A549 treated with DMSO at 1 μM for 4 hours (cell line): ENCODE measurements at places on chromosomes 4 and X. TPM values are rescaled to one million over a fixed set of nuclear protein-coding genes. Genes with fewer than 3 reads are reported as not detected.

The PABPC1L2A gene
- total RNA-seq: not detected in 5 replicates

The LRAT gene
- total RNA-seq: 0.05 to 0.12 TPM (median 0.09 TPM) in 4 of 5 replicates, not detected in the other

The ANKRD50 gene
- 3.8 to 6.1 TPM (median 5.6 TPM) in 5 replicates for total RNA-seq

The NPNT gene
- 0.19 to 0.41 TPM (median 0.22 TPM) in 5 replicates for total RNA-seq

The NHSL2 gene
- total RNA-seq: 0.32 to 0.45 TPM (median 0.37 TPM) in 5 replicates

The SH3D19 gene
- 27.0 to 36.5 TPM (median 28.1 TPM) in 5 replicates for total RNA-seq

The PABPC1L2B gene
- not detected in 5 replicates for total RNA-seq

The MAGEA2B gene
- total RNA-seq: 0.12 TPM in 1 of 5 replicates, not detected in the others

The NEIL3 gene
- total RNA-seq: 12.9 to 17.3 TPM (median 16.1 TPM) in 5 replicates

The SLC26A1 gene
- total RNA-seq: 0.16 to 0.50 TPM (median 0.31 TPM) in 5 replicates
